Stimulated activated CD4-positive, alpha-beta T cell treated with anti-CD3 and anti-CD28 coated beads, TNF-alpha, amount 100 ng/mL, for 4 hours (primary cell): ENCODE measurements at places on chromosomes 5 and 9.

DNA sequence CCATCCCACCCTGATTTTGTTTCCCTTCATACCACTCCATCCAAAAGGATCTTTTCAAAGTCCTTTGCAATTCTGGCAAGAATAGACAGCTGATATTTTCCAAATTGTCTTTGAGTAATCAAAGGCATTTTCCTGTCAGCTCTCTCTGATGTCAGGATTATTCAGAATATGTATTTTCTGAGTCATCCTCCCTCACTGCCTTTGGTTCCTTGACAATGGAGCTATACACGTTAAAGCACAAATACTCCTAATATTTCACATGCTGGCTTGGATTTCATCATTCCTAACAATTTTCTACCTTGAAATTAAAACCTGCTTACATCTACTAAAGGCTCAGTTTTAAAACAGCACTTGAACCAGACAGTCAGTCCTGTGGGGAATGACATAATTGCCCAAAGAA, 379.4 kb downstream of the GADD45G start:
- no peak for DNase-seq

DNA sequence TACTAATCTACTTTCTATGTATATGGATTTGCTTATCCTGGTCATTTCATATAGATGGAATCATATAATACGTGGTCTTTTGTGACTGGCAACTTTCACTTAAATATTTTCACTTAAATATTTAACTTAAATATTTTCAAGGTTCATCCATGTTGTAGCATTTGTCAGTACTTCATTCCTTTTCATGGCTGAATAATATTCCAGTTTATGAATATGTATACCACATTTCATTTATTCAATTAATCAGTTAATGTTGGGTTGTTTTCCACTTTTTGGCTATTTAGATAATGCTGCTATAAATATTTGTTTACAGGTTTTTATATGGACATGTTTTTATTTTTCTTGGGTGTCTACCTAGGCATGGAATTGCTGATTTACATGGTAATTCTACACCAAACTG, 7.7 kb downstream of the PRRC1 start:
- DNase-seq: no peak

DNA sequence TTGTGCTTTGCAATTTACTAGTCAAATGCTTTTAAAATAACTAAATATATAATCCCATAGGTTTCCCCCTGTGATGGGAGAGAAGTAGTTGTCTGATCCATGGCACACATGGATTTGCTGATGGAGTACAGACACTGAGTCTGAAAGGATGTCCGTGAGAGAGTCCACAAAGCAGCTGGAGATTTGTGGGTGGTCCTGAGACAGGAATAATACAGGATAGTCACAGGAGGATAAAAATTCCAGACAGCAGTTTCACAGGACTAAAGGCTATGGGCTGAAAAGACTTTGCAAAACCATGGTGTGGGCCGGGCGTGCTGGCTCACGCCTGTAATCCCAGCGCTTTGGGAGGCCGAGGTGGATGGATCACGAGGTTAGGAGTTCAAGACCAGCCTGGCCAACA, 58.7 kb upstream of the ZFR start:
- no peak for DNase-seq

DNA sequence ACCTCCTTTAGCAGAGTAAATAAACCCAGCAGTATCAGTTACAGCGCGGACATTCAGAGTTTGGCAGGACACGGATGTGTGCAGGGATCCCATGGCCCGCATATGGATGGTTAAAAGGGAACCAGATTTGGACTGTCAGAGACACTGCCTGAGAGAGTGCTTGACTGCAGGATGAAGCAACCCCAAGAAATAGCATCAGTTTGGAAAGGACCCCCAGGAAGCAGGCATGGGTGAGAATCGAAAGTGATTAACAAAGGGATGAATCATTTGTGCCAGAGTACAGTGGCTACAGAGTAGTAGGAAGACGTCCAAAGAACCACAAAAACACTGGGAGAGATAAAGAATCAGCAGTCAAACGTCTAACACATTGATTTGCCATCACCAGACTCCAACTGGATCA, 5.5 kb downstream of the C7 start:
- DNase-seq: no peak

- DNase-seq: no peak
Measured at GRCh38 chr5:169149317-169149716, 151.6 kb downstream of the SLIT3 start.

- DNase-seq: no peak
Measured at GRCh38 chr9:116555119-116555518, 132.0 kb upstream of the TRIM32 start.

GRCh38 chr5:86452251-86452650, 165.5 kb upstream of the COX7C start:
- DNase-seq: no peak

DNA sequence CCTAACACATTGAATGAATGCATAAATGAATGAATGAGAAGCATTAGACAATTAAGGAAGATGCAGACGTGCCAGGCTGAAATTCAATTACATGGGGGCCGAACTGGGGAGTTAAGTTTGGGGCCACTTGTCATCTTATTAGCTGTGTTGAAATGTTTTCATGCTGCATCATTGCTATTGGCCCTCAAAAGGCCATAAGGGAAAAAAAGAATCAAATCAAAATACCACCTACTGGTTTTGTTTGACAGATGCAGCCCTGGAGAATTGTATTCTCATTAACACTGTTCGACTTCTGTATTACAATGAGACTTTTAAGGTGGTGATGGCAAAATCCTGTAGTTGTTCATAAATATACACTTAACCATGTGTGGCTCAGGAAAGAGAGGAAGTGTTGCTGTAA, 38.4 kb downstream of the UBE2QL1 start:
- DNase-seq: no peak

- no peak for DNase-seq
Measured at GRCh38 chr5:74167206-74167929, 473.2 kb downstream of the ENC1 start.

DNA sequence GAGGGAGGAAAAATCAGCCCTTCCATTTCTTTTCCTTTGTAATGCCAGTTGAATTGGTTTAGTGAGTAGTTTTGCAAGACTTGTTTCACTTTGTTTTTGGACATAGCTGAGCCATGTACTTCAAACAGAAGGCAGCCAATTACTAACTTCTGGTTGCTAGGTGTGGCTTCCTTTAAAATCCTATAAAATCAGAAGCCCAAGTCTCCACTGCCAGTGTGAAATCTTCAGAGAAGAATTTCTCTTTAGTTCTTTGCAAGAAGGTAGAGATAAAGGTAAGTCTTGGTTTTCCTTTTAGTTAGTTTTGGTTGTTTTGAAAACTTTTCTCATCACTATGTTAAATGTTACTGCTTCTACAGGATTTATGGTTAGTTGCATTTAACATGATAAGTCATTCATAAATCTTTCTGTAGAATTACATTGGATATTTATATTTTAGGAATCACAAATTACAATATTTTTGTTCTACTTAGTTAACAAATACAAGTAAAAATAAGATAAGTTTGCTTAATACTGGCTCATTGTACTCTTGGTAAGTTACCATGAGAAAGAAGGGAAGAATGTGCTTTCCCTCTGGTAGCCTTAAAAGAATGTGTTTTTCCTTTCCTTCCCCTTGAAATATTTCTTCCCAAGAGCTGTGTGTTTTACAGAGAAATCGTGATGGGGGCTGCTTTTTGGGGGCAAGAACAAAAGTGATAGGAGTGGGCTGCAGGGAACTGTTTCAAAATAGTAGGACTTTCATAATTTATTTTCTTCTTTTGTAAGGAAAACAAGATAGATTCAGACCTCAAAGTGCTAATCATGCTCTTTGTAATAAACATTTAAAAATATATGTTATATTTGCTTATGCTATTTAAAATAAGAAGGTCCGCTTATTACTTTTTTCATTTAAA, at the start of gene ANXA1:
Gene ANXA1, plus strand, starts transcription at position 213 of the 890 bp plus-strand sequence. CDS start 6,671 bp downstream, outside the sequence.
- DNase-seq: no peak

- no peak for DNase-seq
Measured at GRCh38 chr5:9838916-9839315, 208.8 kb upstream of the TAS2R1 start.

DNA sequence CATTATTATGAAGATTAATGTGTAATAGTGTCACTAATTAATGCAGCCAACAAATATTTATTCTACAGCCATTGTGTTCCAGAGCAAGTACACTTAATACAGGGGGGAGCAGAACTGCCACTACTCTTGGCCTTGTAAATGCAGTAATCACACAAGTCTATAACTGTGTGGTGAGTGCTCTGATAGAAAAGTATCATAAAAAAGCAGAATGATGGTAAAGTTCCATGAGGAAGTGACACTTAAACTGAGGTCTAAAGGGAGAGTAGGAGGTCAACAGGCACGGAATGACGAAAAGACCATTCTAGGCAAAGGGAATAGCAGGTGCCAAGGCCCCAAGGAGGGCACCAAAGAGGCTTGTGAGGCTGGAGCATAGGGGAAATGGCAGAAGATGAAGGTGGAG, 142.9 kb downstream of the OSTF1 start:
- no peak for DNase-seq

- DNase-seq: no peak
Measured at GRCh38 chr5:168537176-168537575, 8.1 kb downstream of the FBLL1 start.

GRCh38 chr5:125261505-125262250, 515.2 kb upstream of the ZNF608 start:
- DNase-seq: no peak

DNA sequence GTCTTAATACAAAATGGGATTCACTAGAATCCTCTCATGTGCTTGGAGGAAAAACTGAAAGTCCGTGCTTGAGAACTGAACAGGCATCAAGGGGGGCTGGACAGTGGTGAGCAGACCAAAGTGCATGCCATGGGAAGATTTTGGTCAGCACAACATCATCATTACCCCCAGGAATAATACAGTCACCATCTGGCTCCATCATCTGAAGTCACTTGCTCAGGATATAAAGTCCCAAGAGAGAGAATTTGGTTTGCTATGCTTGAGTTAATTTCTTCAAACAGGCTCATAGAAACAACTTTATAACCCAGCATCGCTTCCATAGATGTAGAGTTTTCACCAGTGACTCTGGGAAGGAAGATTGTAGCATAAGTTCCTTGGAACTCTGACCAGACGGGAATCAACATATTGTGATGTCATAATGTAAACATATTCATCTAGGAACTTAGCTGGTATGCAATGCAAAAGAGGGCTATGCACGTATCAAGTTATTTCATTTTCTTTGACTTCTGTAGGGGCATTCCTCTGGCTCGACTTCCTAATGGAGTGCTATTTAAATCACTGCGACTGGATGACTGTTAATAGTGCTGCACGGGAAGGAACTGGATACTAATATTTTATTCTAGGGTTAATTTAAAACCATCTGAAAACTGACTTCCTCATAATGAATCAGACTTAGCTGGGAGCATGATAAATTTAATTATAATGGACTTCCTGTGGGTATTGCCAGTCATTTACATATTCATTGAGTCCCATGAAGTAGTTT, 145.2 kb downstream of the MTRR start:
- DNase-seq: no peak

DNA sequence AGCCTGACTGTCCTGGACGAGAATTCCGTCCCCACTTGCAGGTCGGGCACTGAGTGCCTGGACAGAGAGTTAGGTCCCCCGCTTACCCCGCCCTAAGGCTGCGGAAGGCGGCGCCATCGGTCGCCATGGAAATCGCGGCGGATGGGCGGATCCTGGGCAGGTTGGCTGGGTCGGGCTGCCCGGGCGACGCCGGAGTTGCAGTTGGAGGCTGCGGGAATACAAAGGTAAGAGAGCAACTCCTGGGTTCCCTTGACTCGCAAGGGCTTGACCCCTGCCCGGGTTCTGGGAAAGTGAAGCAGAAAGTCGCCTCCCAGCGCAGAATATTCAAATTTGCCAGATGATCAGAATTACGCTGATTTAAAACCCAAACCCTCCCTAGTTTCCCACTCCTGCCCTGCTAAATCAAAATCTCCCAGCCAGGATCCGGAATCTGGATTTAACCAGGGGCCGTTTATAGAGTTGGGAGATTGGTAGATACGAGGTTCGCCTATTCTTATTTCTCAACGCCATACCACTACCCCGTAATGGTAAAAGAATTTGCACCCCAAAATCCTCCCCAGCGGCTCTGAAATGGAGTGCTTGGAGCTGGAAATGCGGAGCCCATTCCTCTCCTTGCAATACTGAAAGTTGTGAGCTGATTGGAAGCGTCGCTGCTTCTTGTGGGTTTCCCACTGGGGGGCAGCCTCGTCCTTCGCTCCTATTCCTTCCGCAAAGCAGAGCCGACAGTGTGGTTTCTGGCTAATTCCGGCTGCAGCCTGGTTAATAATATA, 156.4 kb upstream of the RASEF start:
- DNase-seq: no peak

DNA sequence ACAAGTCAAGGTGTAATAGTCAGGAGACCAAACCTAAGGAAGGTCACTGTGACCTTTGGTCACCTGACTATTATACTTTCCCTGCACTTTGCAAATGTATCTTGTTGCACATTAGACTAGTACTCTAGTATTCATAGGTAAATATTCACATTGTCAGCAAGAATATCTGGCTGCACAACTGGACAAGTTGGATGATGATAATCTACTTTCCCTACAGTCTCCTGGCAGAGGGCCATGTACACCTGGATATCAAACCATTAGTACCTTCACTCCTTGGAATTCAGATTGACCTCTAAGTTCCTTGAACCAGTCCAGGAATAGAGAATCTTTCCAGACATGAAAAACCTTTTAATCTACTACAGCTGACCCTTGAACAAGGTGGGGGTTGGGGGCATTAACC, 344.8 kb downstream of the DEPDC1B start:
- DNase-seq: no peak

DNA sequence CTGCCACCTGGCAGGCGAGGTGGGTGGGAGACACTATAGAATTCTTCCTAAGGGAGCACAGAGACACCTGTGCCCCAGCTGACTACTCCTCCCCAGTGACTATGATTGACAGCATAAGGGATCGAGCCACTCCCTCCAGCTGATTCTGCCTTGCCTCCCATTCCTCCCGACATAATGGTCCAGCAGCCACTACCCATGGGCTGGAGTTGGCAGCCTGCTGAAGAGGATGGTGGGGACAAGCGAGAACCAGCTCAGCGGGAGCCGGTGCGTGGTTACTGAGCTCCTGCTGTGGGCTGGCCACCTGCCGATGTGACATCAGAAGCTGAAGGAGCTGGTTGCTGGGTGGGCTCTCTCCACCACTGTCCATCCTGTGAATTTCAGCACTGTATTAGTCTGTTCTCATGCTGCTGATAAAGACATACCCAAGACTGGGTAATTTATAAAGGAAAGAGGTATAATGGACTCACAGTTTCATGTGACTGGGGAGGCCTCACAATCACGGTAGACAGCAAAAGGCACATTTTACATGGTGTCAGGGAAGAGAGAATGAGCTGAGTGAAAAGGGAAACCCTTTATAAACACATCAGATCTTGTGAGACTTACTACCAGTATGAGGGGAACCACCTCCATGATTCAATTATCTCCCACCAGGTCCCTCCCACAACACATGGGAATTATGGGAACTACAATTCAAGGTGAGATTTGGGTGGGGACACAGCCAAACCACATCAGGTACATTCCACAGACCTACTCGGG, 12.1 kb upstream of the NCS1 start:
- DNase-seq: no peak

GRCh38 chr9:82588301-82589180, 474.4 kb downstream of the RASEF start:
- DNase-seq: no peak

DNA sequence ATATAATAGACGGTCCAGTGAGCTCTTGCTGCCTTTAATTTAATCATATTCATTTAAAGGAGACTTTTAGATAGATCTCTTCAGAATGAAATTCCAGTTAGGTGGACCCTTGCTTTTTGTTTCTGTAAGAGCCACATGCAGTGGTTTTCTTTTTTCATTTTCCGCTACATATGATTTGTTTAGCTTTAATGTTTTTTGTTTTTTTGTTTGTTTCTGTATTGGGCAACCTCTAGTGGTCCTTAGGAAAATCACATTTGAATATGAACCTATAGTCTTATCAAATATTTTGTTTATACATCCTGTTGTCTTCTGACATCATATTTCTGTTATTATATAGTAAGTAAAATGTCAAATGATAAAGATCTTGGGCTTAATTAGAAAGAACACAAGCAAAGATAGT, 150.8 kb downstream of the HACD4 start:
- no peak for DNase-seq
